ENCODE measurements at places on chromosomes 16 and 17. TPM values are rescaled to one million over a fixed set of nuclear protein-coding genes. Genes with fewer than 3 reads are reported as not detected.

SSTR5 gene
- not detected for total RNA-seq

SLFN11 gene
- 53.1 TPM for total RNA-seq

PDF gene
- total RNA-seq = 6.9 TPM

ZFHX3 gene
- total RNA-seq = 43.7 TPM

- no peak for DNase-seq
These were observed 755 bp upstream of the TUFM start for GRCh38 chr16:28846933-28847273.

DNA sequence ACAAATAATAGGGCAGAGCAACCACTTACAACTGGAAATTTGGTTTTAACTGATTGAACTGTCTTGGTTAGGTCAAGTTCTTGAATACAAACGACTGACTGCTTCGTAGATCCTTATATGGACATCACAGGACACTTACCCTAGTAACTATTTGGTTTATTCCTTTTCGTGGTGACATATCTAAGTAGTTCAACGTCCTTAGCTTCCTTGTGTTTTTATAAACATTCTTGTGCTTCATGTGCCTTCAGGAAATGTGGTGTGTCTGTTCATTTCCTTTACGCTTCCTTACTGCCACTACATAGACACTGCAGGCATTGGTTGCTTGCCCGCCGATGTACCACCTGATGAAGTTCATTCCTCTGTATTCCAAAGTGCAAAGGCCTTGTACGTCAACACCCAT, 59.3 kb downstream of the USP10 start:
- DNase-seq = no peak

DNA sequence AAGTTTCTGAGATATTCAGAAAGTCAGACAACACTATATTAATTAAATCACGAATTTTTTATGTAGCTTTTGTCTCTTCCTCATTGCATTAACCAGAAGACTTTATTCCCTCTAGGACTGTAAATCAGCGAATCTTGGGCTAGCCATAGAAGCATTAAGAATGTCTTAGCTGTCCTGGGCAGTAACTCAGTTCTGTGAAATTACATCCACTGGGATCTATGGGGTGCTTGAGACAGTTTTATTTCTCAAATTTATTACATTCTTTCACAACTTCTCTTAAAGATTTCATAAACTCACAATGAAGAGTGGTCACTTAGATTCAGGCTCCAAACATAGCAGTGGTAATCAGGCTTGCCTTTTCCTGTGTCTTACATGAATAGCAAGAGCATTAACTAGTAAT, 1153.4 kb downstream of the CDH8 start:
- DNase-seq = no peak

GRCh38 chr17:2500446-2500845, 11.2 kb downstream of the METTL16 start:
- no peak for DNase-seq

DNA sequence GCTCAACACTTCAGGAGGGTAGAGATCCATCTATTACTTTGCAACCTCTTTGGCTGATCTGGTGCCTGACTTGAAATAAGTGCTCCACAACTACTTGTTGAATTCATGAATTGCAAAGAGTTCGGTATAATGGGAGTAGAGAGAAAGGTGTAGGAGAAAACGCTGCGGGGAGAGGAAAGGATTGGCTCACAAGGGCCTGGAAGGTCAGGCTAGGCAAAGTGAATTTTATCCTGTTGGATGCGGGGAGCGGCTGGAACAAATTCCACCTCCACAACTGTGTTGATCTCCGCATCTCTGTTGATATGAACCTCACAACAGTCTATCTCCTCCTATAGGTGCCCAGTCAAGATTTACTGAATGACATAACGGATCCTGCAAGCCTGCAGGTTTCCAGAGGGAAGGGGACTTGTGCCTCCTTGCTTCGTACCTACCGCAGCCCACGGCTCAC, 684 bp downstream of the SLX4 start:
- no peak for DNase-seq

DNA sequence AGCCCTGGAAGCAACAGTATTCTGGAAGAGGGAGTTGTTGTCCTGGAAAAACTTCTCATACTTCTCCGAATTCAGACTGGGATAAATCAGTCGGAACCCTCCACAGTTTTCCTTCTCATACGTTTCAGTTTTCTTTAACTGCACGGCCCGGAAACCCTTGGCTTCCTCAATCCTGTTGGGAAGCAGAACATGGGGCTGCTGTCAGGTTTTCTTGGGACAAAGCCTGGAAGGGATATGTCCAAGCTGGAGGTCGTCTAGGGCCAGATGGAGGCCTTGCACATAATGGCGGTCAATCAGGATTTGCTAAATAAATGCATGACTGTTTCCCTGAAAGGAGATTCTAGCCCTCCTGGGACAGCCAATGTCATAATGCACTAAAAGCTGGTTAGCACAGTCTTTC, 29.2 kb downstream of the TTLL6 start:
- DNase-seq = no peak

GRCh38 chr16:55145771-55146603, 178.0 kb upstream of the IRX6 start:
- no peak for DNase-seq

Measured in posterior vena cava (tissue), 2 donors.